ENCODE measurements at places on chromosomes 12 and 14.

DNA sequence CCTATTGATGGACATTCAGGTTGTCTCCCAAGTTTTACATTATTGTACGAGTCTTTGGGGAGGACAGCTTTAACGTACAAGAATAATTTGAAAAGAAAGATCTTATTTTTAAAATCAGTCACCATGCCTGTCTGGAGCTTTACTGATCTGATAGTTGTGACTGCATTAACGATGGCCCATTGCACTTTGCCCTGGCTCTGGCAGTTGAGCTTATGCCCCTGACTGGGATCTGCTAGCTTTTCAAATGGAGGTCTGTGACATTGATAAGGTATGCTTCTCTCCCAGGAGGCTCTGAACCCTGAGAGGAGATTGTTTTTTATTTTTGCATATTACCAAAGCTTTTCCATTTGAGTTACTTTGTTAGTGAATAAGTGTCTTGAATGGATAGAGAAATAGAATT is 17.9 kb upstream of the RAB3IP start:
- DNase-seq, result no peak

DNA sequence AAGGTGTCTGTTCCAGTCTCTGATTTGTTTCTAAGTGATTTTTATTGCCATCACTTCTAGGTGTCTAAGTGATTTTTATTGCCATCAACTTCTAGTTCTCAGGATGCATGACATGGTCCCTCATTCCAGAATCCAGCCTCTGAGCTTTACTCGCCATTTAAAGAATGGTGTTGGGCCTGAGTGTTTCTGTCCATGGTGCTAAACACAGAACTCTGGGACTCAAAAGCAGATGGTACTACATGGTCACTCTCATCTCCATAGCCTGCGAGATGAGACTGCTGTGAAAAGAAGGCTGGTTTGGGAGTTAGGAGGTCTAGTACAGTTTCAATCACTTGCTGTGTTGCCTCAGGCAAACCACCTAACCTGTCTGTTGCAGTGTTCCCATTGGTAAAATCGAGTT is 276.6 kb downstream of the NRXN3 start:
- peak; percentile 1 for DNase-seq

- DNase-seq, result peak; percentile 79
Measured at GRCh38 chr14:68780358-68781160, 12.3 kb downstream of the ZFP36L1 start.

GRCh38 chr14:62436261-62436660 is 609.0 kb downstream of the KCNH5 start:
- no peak for DNase-seq

DNA sequence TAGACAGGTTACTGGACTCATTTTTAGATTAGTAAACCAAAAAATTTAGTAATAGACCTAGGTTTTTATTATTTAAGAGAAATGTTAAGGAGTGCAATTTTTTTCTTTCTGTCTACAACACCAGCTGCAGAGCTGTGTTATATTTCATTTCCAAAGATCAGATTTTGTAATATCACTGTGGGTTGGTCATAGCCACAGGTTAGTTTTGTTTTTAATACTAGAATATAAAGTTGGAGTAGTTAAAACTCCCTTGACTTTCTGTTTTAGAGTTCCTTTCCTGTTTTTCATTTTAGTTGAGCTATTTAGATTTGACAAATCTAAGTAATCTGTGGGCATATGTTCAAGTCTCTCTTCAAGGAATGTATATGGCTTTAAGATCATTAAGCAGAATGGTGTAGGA is 30.7 kb upstream of the GARIN2 start:
- no peak for DNase-seq

DNA sequence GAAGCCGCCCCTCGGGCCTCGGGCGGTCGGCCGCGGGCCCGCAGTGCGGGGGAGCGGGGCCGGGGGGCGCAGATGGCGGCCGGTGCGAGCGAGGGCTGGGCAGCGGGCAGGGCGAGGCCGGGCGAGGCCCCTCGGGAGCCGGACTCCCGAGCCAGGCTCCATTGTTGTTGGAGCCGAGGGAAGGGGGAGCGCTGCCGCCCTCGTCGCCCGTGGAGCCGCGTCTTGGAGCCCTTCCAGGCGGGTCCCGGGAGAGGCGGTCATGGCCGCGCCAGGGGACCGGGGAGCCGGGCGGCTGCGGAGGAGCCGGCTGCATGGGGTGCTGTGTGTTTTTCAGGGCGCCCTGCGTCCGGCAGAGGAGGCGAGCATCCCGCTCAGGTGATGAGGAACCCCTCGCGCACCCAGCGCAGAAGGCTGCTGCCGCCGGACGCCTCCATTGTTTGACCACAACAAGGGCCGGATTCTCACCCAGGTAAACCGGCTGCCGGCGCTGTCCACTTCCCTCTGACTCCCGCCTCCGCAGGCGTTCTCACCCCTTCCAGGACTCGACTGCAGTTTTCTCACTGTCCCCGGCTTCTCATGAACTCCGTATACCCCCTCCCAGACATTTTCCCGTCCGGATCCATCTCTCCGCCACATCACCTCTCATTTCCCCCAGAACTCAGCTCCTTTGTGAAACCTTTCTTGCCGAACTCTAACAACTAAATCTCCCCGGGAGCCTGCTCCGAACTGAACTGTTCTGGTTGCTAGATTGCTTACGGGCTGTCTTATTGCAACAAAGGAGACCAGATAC is 732 bp downstream of the ZNF664 start:
- no peak for DNase-seq

DNA sequence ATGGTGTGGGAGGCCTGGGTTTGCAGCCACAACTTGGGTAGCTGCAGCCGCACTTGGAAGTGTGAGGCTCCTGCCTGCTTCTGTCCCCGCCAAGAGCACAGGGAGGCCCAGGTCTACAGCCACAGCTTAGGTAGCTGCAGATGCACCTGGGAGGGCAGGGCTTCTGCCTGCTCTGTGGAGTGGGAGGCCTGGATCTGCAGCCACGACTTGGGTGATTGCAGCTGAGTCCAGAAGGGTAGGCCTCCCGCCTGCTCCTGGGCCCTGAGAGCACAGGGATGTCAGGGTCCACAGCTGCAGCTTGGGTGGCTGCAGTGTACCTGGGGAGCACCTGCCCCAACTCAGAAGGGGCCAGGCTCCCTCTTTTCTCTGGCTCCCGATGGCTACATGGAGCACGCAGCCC is 287.3 kb downstream of the AEBP2 start:
- no peak for DNase-seq

DNA sequence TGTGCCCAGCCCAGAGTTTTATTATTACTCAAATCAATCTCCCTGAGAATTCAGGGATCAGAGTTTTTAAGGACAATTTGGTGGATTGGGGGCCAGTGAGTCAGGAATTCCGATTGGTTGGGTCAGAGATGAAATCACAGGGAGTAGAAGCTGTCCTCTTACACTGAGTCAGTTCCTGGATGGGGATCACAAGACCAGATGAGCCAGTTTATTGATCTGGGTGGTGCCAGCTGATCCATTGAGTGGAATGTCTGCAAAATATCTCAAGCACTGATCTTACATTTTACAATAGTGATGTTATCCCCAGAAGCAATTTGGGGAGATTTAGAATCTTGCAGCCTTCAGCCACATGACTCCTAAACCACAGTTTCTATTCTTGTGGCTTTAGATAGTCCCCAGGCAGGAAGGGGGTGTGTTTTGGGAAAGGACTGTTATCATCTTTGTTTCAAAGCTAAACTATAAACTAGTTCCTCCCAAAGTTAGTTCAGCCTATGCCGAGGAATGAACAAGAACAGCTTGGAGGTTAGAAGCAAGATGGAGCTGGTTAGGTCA is 89.1 kb upstream of the CNOT2 start:
- DNase-seq, result no peak

DNA sequence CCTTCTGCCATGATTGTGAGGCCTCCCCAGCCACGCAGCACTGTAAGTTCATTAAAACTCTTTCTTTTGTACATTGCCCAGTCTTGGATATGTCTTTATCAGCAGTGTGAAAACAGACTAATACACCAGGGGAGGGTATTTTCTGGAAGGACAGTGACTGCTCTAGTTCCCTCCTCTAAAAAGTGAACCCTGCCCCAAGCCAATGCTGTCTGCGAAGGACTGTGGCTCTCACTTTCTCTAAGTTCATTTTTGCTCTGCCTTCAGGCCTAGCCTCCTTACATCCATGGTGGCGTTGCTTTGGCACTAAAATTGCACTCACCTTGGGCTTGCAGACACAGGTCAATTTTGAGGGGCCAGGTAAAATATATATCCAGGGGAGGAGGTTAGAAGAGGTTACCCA is 323.0 kb downstream of the VRK1 start:
- no peak for DNase-seq

GRCh38 chr14:32438517-32438916 is 109.4 kb downstream of the AKAP6 start:
- peak; percentile 34 for DNase-seq

GRCh38 chr14:101585211-101585610 is 23.9 kb downstream of the DIO3 start:
- no peak for DNase-seq

DNA sequence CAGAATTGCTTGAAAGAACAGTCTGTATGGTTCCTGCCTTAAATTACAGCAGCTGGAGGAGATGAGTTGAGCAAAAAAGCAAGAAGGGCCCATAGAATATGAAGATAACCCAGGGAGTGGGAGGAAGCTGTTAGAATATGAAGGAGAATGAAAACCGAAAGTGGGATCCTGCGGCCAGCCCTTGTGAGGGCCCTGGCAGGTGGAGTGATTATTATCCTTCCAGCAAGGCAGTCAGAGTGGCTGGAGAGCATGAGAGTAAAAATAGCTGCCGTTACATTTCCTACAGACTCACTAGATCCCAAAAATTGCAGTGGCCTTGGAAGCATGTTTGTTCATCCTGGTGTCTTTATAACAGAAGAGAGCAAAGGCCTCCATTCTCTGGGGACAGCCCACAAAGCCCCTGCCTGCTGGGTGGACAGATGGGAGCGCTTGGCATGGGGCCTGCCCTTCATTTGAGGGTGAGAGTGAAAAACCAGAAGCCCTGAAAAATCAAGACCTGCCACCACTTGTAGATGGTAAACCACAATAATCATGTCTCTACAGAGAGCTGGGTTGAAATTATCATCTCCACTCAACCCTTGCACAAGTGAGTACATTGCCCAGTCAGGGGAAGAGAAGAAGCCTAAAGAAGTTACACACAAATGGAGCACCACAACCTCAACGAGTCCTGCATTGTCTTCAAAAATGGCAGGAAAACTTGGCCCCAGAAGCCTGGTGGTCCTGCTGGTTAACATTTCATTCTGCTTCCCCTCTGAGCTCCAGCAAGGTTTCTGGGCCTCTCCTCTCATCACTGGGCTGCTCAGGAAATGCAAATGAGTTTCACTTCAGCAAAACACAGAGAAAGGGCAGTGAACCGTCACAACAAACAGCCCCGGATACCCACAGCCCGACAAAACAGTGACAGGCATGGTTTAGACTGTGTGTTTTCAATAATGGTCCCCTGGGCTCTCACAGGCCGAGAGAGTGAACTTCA is 20.5 kb downstream of the ZDHHC22 start:
- DNase-seq, result no peak
